ENCODE measurements at places on chromosomes 2 and 18.

GRCh38 chr18:37577051-37577611, 11.5 kb upstream of the CELF4 start:
- no peak for DNase-seq

DNA sequence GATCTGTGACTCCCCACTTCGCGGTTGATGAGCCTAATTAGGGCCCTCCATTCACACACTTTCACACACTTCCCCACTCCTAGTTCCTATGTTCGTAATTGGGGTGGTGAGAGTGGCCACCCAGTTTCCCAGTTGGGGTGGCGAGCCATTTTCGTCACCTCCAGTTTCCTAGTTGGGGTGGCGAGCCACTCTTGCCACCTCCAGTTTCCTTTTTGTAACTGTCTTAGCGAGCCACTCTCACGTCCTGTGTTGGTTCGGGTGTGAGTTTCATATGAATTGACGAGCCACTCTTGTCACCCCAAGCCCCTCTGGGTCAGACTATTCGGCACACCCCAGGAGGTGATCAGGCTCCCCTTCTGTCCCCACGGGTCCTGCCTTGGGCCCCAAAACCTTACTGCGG, 14.0 kb downstream of the CYP20A1 start:
- no peak for DNase-seq

DNA sequence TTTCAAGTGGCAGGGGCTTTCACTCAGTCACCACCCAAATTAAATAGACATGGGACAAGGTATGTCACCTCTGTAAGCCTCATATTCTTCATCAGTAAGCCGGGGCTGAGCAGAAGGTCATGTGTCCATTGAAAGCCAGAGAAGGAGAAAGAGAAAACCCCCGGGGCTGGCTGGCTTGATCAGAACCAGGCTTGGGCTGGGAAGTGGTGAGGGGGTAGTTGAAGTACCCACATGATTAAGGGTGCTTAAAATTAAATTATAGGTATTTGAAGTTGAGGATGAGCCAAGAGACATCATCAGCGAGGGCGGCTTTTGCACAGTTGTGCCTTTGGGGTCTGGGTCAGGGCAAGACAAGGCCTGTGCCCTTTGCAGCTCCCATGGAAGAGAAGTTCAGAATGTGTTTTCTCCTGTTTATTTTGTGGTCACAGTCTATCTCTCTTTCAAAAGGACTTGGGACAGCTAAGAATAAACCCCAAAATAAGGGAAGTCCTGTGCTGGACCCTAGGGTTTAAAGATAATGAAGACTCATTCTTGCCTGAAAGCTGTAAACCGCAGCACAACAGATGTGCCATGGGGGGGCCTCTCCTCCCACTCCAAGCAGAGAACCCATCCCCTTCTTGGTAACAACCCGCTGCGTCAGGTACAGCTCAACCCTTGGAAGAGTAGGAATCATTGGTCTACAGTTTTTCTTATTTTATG, 10.7 kb downstream of the DBI start:
- peak; percentile 94 for DNase-seq

DNA sequence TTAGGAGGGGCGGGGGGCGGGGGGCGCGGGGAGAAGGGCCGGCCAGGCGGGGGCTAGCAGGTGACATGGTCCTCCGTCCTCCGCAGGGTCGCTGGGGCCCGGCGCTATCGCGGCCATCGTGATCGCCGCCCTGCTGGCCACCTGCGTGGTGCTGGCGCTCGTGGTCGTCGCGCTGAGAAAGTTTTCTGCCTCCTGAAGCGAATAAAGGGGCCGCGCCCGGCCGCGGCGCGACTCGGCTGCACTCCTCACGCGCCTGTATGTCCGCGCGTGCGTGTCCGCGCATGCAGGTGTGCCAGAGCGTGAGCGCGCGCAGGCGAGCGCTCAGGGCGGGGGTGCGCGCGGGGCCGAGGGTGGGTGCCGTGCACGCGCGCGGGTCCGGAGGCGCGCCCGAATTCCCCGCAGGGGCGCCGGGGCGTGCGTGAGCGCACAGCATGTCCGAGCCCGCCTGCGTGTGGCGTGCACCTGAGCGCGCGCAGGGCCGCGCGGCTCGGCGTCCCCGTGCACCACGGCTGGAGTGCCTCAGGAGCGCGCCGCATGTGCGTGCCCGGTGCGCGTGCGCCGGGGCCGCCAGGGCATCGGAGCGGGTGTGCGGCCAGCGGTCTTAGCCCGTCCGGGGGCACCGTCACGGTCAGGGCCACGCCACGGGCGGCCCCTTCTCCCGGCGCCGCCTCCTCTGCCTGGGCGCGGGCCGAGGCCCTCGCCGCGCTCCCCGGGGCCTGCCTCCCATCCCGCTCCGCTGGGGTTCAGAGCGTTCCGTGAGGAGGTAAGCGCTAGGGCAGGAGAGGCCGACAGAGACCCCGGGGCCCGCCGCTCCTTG, 6.3 kb downstream of the SNORC start:
- DNase-seq: peak; percentile 68

- no peak for DNase-seq
These were observed 38.7 kb downstream of the SCG2 start for GRCh38 chr2:223563462-223563861.
